Hypothalamus (tissue), 51 donors: ENCODE measurements at places on chromosomes 5 and 9.

DNA sequence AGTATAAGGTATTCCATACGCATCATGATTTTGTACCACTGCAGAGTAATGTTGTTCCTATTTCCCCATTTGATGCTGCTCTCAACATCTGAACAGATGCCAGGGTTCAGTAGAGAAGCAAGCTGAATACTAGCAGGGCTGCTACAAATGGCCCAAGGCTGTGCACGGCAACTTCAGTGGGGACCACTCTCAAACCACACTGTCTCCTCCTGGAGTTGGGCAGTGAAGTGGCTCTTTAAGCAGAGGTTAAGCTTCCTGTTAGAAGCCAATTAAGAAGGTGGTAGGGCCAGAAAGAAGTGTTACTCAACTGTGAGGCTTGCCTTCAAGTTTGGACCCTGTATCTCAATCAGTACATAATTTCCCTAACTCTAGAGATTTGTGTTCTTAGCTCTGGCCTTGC is 32.0 kb downstream of the TMEM245 start:
- DNase-seq, result no peak

DNA sequence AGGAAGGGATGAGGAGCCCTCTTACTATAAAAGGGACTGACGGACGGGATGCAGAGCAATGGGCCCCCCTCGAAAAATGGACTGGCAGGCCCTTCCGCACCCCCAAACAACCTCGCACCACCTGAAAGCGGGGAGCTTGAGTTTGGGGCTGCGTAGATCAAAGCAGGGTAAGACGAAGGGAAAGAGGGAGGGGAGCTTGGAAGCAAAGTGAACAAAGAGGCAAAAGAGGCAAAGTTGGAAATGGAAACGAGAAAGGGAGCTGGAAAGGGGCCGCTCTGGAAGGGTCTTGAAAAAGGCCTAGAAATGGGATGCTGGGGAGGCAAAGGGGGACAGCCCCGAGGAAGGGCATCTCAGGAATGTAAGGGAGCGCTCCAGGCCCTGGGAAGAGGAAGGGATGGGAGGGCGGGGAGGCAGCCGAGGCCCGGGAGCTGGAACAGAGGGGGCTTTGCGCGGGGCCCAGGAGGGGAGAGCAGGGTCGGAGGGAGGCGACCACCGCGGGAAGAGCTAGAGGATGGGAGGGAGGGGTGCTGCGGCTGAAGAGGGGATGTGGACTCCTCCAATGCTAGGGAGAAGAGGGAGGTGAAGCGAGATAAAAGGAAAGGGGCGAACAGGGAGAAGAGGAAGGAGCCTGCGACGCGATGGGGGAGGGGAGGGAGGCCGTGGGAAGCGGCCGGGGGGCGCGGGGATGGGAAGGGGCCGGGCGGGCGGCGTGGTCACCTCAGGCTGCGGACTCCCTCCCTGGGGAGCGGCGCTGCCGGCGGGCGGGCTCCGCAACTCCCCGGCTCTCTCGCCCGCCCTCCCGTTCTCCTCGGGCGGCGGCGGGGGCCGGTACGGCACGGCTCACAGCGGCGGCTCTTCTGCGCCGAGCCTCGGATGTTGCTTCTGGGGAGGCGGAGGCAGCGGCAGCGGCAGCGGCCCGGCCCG is 577 bp downstream of the RNF145 start:
- DNase-seq, result peak; percentile 37

DNA sequence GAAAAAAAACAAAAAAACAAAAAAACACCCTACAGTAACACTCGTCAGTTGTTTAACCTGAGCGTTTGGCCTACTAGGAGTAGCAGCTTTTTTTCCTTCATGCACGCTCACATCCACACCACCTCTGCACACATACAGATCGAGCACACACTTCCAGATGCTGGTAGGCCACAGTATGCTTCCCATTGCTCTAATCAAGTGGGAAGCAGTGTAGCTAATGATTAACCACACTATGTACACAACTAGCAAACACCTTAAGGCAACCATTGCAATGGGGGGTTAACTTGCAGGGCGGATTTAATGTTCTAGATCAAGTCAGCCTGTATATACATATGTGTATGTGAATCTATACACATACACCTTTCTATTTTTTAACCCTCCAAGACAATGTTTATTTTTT is 65.5 kb upstream of the GLRX start:
- DNase-seq, result no peak

- DNase-seq, result no peak
These were observed 34.7 kb downstream of the ADAM19 start for GRCh38 chr5:157540707-157541446.

GRCh38 chr5:78961743-78962142 is 23.4 kb downstream of the ARSB start:
- DNase-seq, result no peak

DNA sequence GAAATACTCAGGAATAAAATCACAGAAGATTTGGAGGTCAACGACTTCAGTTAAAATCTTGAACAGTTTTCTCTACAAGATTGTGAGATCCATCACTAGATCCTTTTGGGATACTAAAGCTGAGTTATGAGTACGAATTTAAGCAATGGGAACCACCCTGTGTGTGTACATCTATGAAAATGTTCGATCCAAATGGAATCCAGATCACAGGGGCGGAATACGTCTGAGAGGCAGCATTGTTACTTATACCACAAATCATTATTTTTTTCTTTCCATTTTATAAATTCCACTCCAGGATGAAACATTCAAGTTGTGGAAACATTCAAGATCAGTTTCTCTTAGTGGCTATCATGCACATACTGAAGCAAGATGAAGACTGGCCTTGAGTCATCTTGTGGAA is 239.3 kb upstream of the PAPPA start:
- no peak for DNase-seq

GRCh38 chr5:17785774-17786173 is 151.5 kb downstream of the TAF11L14 start:
- no peak for DNase-seq

- no peak for DNase-seq
These were observed at the start of gene PCDH12 for GRCh38 chr5:141958113-141958512. TSS of gene PCDH12 (minus strand) at chr5:141958202. CDS start at chr5:141957851, 351 bp downstream.

DNA sequence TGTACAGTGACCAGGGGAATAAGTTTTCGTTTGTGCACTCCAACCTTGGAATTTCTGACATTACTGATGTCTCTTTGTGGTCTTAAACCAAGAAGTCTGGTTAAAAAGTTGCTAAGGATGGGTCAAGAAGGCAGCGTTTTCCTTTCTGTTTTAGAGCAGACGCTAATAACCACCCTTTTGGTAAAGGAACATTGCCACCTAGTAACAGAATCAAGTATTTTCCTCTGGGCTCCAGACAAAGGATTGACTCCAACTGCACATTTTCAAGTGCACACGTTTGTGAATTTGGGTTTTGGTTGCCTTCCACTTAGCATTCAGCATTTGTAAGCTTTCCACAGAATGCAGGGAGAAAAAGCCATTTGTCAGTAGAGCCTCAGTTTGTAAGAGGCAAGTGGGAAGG is 22.2 kb upstream of the CEP78 start:
- DNase-seq, result no peak

DNA sequence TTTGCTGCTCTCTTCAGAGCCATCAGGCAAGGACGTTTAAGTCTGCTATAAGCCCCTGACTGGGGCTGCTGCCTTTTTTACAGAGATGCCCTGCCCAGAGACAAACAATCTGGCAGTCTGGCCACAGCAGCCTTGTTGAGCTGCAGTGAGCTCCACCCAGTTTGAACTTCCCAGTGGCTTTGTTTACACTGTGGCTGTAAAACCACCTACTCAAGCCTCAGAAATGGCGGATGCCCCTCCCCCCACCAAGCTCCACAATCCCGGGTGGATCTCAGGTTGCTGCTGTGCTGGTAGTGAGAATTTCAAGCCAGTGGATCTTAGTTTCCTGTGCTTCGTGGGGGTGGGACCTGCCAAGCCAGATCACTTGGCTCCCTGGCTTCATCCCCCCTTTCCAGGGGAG is 59.7 kb upstream of the SNCAIP start:
- no peak for DNase-seq

DNA sequence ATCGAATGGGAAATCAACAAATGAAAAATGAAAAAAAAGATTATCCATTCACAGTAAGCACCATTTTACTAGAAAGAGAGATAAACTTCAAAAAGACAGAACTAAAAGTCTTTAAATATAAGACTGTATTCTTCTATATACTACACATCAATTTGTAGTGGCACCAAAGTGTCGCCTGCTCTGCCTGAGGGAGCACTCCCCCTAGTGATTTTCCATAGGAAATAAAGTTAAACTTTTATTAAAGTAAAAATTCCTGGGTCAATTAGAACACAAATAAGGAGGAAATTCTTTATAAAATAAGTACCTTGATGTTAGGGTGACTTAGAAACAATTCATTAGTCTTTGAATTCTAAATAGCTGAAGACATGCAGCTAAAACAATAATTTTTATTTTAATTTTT is 9.7 kb downstream of the RAD1 start:
- DNase-seq, result no peak

- DNase-seq, result peak; percentile 38
These were observed 30.3 kb downstream of the FOXD1 start for GRCh38 chr5:73418244-73418691.

DNA sequence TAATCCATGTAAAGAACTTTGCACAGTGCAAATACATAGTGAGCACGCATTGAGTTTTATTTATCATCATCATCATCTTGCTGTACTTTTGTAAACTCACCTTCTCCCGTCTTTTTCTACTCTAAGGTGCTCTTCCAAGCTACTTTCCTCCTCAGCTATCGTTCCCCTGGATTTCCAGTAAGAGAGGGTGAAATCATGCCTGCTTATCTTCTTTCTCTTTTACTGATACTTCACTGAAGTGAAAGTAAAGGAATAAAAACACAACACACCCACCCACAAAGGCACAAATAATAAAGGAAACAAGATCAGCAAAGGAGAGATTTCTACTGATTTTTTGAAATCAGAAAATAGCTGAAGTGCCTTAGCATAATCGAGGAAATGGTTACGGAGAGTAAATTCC is 509.9 kb downstream of the RAB3C start:
- no peak for DNase-seq

GRCh38 chr5:131304414-131304813 is 40.6 kb downstream of the CDC42SE2 start:
- no peak for DNase-seq

DNA sequence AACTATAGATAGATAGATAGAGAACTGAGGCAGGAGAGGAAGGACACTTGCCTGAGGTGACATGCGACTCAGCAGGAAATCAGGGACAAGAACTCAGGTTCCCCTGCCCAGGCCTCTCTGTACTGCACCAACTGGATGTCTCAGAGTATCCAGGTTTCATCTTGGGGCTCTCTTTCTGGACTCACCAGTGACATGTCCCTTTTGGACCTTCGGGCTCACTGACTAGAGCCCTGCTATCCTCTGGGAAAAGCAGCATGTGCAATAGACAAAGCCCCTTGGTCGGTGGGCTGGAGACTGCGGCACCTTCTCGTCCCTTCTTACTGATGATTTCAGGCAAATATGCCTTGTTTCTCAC is 104.5 kb downstream of the RGS3 start:
- no peak for DNase-seq

DNA sequence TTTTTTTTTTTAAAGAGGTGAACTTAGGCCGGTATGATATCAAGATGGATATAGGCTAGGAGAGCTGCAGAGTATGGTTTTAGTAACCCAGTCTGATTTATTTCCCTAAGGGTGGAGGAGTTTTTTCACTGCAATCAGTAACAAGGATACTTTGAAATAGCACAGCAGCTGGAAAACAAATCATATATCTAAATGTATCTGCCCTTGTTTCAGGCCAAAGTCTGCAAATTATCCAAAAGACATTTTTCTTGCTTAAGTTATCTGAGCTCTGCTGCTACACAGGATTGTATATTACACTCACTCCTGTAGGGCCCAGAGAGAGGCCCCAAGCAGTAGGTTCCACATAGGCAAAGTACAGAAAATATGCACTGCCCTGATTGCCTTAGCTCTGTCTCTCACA is 222.4 kb downstream of the NTRK2 start:
- no peak for DNase-seq

DNA sequence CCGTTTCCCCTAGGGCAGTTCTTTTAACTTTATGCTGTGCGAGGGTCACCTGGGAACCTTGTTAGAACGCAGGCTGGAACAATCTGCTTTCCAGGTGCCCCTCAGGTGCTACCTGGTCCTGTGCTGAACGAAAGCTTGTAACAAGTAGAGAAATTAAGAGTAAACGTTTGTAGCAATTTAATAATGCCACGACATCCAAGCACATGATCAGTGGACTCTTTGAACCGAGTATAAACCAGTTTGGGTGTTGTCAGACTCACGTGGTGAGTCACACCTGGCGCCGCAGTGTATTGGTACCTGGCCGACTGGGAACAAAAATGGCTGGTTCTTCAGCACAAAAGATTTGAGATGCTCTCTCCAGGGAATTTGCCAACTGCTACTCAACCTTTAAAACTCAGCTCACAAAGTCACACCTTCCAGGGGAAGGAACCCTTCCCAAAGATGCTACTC is 926 bp upstream of the MYO10 start:
- no peak for DNase-seq

DNA sequence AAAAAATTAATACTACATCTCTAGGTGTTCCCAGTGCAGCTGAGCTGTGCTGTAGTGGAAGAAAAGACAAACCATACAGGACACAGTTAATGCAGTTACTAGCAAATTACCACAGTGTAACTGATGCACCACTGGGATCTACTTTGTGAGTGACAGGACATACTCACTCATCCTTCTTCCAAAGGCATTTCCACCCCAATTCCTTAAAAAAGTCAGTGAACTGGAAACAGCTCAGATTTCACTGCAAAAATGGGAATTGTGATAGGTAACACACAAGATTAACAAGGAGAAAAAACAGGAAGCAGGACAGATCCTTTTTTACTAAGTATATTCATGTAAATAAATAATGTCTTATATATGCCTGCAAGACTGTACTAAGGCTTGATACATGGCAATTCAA is 109.6 kb downstream of the DMAC1 start:
- no peak for DNase-seq

DNA sequence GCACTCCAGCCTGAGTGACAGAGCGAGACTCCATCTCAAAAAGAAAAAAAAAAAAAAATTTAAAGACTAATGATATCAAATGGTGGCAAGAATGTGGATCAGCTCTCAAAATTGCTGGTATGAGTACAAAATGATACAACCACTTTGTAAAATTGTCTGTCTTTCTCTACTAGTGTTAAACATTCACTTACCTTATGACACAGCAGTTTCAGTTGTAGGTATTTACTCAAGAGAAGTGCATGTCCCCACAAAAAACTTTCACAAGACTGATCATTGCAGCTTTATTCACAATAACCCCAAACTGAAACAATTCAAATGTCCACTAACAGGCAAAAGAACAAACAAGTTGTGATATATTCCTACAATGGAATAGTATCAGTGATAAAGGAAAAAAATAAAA is 14.7 kb upstream of the CETN3 start:
- DNase-seq, result no peak

DNA sequence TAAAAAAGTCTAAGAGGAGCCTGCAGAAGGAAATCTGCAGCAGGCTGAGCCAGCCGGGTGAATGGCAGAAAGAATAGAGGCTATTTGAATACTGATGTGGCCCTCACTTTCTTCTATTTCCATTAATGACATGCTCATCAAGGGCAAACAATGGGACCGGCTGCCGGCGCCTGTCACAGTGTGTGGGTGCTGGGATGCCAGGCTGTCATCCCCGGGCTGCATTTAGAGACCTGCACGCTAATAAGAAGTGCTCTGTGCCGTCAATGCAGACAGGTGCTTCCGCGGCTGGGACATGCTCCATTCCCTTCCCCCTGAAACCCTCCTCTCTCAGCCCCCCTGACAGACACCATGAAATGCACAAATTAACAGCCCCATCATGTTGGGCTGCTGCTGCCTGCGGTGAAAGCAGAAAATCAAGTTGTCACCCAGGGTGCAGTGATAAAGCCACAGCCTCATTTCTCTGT is 217.7 kb upstream of the TBCA start:
- DNase-seq, result no peak

GRCh38 chr5:173396311-173396993 is 68.2 kb upstream of the STC2 start:
- peak; percentile 30 for DNase-seq
